Activated naive CD8-positive, alpha-beta T cell treated with anti-CD3 and anti-CD28 coated beads, Interleukin-2, amount 50 U/mL, for 16 hours (primary cell): ENCODE measurements at places on chromosomes 6 and 20.

DNA sequence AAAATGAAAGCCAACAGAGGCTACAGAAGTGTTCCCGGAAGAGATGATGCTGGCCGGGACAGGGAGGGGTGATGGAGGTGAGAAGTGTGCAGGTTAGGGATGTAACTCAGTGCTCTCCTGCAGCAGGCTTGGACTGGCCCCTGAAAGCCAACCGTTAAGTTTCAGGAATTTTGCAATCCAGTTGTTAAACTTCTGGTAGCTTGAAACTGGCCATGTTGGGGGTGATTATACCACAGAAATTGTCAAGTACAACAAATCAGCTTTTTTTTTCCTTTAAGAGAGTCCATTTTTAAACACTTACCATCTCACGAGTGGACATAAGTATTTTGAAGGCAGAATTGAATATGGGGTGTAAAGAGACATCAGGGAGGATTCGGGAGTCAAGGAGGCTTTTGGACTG is 8.8 kb upstream of the SIRPB1 start:
- no peak for DNase-seq

DNA sequence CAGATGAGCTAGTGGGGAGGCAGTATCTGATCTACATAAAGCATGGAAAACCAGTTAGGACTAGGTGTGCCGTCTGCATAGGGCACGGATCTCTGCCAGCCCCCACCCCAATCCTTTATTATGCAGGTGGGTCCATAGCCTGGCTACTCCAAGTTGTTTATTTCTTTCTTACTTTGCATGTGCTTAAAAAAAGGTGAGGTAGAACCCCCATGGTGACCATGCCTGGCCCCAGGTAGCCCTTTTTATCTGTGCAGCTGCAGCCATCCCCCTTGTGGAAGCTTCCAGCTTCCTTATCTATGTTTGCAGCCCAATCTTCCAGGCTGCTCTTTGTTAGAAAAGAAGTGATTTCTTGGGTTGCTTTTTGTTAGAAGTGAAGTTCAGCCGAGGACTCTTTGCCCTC is 9.0 kb upstream of the TREM2 start:
- no peak for DNase-seq

DNA sequence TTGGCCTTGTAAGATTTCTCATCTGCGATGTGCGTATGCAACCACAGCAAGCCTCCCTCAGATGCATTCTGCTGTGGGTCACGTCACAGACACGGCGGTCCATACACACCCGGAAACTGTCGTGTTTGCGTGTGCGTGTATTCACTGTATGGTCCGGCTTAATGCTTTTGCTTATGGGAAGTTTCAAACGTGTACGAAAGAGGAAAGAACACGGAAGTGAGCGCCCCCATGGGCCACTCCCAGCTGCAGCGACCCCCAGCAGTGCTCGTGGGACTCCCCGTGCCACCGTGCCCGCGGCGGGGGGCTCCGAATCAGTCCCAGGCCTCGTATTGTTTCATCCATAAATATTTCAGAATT is 10.2 kb downstream of the DLL1 start:
- no peak for DNase-seq

DNA sequence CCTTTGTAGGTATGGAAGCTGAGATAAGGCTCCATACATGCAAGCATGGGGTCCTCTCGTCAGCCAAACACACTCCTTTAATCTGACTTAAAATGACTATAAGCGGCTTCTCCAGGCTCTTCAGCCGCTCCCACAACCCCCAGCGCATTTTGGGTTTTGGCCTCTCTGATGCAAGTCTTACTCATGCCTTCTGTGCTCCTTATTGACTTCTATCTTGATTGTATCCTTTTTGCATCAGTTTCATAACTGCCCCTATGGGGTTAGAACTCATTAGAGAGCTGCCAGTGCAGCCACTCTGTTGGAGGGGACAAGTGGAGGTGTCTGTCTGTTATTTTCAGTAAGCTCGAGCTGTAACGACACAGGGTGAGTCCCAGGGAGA is 70.1 kb upstream of the TAB2 start:
- DNase-seq: no peak

- no peak for DNase-seq
Measured at GRCh38 chr20:51660672-51661608, 107.2 kb downstream of the ATP9A start.

GRCh38 chr6:14713008-14713960 is 532.6 kb upstream of the JARID2 start:
- DNase-seq: no peak

DNA sequence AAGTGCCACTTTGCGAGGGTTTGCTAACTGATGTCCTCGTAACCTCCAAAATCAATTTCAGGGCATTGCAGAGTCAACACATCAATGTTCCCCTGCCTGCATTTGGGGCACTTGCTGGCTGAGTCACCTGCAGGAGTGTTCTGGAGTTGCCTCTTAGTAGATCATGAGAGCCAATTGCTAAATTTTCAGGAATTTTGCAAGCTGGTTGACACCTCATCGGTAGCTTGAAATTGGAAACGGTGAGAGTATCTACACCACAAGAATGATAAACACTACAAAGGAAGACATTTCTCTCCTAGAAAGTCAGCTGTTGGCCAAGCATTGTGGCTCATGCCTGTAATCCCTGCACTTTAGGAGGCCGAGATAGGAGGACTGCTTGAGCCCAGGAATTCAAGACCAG is 10.8 kb upstream of the BFSP1 start:
- DNase-seq: no peak

DNA sequence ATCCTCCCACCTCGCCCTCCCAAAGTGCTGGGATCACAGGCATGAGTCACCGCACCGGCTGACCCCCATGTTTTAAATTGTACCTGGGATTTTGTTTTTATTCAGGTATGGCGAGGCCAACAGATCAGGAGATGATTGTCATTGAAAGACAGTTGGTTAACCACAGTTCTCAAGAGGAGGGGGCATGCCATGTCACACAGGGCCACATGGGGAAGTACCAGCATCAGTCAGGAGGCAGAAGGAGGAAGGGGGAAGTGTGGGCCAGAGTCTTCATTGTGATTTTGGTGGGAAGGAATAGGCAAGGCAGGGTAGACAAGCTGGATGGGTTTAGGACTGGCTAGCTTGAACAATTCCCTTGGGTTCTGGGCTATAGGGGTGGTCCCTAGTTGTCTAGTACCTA is 9.9 kb upstream of the MMP9 start:
- DNase-seq: no peak

GRCh38 chr6:39891976-39892375 is 42.3 kb downstream of the MOCS1 start:
- no peak for DNase-seq

DNA sequence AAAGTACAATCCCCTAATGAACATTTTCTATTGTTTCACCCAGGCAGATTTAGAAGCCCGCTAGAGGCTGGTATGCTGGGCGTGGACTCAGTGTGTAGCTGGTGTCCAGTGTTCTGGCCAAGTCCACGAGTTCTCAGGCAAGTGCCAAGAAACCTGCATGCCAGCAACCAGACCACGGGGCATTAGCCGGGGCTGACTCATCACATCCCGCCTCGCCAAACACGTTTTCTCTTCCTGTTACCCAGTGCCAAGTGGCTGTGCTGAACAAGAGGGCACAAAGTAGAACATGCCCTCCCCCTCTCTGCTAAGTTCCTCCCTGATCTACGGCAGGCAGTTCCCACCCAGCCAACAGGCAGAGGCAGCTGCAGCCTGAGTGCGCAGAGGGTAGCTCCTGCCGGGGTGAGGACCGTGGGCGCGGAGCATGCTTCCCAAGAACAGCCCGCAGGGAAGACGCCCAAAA is 29.6 kb downstream of the RAMACL start:
- no peak for DNase-seq

DNA sequence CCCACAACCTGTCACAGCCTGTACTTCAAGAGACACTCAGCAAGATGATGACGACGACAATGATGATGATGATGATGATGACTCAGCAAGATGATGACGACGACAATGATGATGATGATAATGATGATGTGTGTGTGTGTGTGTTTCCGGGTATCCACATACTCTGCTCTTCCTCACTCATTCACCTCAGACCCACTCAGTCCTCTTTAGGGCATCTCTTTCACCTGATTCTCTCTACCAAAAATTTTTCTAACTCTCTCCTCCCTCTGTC is 1.2 kb upstream of the EIF6 start:
- DNase-seq: no peak

DNA sequence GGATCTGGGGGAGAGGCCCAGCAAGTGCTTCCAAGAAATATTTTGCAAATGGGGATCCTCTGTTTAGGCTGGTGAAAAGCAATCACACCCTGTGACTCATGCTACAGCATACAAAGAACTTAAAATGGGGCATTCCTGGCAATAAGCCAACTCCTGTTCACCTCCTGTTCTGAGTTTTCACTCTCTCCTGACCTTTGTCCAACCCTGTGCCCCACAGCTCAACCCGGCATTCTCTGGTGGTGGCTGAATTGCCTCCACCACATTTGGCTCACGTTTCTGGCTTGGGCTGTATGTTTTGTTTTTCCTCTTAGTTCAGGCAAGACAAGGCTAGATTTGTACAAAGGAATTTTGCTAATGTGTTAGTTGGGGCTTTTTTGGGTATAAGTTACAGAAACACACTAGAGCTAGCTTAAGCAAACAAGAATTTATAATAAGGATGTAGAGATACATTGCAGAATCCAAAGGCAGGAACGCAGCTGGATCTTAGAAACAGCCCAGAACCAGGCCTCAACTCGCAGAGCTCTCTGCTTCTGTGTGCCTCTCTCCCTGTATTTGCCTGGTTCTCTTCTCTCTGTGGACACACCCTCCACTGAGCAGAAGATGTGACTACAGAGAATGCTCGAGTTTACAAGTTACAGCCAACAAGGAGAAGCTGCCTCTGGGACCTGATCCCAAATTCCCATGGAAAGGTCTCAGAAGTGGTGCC is 9.4 kb downstream of the ABCC10 start:
- DNase-seq: no peak

GRCh38 chr6:29675561-29675960 is 5.4 kb downstream of the ZFP57 start:
- no peak for DNase-seq

- no peak for DNase-seq
Measured at GRCh38 chr20:34629904-34630303, 47.0 kb downstream of the PIGU start.

DNA sequence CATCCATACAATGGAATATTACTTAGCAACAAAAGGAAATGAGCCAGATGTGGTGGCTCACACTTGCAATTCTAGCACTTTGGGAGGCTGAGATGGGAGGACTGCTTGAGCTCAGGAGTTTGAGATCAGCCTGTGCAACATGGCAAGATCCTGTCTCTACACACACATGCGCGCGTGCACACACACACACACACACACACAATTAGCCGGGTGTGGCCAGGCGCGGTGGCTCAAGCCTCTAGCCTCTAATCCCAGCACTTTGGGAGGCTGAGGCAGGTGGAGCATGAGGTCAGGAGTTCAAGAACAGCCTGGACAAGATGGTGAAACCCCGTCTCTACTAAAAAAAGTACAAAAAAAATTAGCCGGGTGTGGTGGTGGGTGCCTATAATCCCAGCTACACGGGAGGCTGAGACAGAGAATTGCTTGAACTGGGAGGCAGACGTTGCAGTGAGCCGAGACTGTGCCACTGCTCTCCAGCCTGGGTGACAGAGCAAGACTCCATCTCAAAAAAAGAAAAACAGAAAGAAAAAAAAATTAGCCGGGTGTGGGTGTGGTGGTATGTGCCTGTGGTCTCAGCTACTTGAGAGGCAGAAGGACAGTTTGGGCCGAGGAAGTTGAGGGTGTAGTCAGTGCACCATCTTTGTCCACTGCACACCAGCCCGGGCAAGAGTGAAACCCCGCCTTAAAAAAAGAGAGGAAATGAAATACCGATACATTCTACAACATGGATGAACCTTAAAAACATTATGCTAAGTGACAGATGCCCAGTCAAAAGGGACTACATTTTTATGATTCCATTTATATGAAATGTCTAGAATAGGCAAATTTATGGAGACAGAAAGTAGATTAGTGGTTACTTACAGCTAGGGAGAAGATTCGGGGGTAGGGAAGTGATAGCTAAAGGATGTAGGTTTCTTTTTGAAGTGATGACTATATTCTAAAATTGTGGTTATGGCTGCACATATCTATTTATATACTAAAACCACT is 52.5 kb downstream of the RBL1 start:
- DNase-seq: no peak

- DNase-seq: no peak
Measured at GRCh38 chr6:117232196-117232595, 33.2 kb upstream of the VGLL2 start.

DNA sequence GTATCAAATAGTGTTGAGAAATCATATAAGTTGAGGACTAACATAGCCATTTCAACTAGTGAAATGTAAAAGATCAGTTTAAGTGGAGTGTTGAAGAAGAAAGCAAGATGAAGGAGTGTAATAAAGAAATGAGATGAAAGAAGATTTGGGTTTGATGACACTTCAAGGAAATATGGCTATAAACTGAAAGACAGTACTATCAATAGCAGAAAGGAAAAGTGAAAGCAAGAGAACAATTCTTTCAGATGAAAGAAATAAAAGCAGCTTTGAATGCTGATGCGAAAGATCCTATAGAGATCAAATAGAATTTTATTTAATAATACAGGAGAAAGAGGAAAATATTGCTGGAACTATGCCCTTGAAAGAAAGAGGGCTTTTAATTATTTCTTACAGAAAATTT is 92.8 kb upstream of the PRSS16 start:
- no peak for DNase-seq

DNA sequence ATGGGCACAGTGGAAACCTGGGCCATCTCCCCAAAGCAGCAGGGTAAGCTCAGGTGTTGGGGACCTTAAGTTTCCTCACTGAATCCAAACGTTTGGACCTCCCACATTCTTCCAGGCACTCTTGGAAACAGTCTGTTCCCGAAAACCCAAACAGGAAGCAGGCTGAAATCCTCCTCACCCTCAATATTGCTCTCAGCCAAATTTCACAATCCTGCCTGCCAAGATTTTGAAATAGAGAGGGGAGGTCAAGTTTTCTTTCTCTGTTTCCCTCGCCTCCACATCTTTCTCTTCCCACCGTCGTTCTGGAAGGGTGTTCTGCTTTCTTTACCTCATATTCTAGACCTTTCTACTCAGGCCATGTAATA is 392.0 kb upstream of the SASH1 start:
- no peak for DNase-seq

GRCh38 chr20:56769921-56770600 is 141.0 kb downstream of the TFAP2C start:
- DNase-seq: no peak

- no peak for DNase-seq
Measured at GRCh38 chr6:107192830-107193229, 77.5 kb upstream of the BEND3 start.

DNA sequence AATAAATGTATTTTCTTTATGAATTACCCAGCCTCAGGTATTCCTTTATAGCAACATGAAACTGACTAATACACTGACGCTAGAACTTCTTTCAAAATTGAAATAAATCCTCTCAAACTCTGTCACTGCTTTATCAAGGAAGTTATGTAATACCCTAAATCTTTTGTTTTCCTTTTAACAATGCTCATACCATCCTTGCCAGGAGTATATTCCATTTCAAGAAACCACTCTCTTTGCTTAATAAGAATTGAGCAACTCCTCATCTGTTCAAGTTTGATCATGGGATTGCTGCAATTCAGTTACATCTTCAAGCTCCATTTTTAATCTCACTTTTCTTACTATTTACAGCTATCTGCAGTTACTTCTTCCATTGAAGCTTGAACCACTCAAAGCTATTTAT is 707.6 kb upstream of the MARCKS start:
- no peak for DNase-seq

- DNase-seq: no peak
Measured at GRCh38 chr6:84052204-84052882, 18.8 kb downstream of the MRAP2 start.
